Lower lobe of right lung (tissue), 2 donors: ENCODE measurements at places on chromosomes 2 and 18. TPM values are rescaled to one million over a fixed set of nuclear protein-coding genes. Genes with fewer than 3 reads are reported as not detected.

- H3K27me3 ChIP-seq = no peaks in the 10 kb centered on the region
- peak overlapping the region; percentile 25 for H3K27ac ChIP-seq
- DNase-seq = no peak
- no peak overlapping the region for H3K4me3 ChIP-seq
- peaks cover 83% of the 10 kb centered on the region for H3K4me1 ChIP-seq
- H3K36me3 ChIP-seq = peaks cover 6% of the 10 kb centered on the region
Measured at GRCh38 chr2:74851191-74851566, 17.3 kb downstream of the HK2 start.

DNA sequence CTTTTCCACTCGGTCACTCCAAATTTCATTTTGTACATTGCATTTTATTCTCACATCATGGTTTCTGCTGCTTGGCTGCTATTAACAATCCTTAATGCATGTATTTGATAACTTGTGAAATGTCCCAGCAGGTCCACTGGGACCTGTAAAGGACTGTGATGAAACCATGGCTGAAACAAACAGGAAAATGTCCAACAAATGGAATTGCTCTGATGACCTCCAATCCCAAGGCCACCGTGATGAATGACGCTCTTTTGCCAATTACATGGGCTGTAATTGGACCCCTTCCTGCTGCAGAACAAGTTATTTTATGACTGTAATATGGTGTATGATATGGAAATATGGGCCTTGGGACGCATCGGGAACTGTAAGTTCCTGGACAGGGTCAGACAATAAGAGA is 224.2 kb upstream of the CXCR4 start:
- no peak overlapping the region for H3K4me3 ChIP-seq
- no peak overlapping the region for H3K27ac ChIP-seq
- H3K27me3 ChIP-seq = no peaks in the 10 kb centered on the region
- no peaks in the 10 kb centered on the region for H3K4me1 ChIP-seq
- DNase-seq = no peak
- H3K36me3 ChIP-seq = no peaks in the 10 kb centered on the region

Gene CNGA3
- total RNA-seq = 0.18 TPM

GRCh38 chr2:117957616-117958015 is 56.3 kb downstream of the CCDC93 start:
- no peak overlapping the region for H3K4me3 ChIP-seq
- H3K36me3 ChIP-seq = peaks cover 84% of the 10 kb centered on the region
- H3K27me3 ChIP-seq = no peaks in the 10 kb centered on the region
- peaks cover 14% of the 10 kb centered on the region for H3K4me1 ChIP-seq

GRCh38 chr2:152446213-152446612 is 111.2 kb downstream of the FMNL2 start:
- no peak for DNase-seq
- H3K4me1 ChIP-seq = peaks cover 28% of the 10 kb centered on the region
- no peak overlapping the region for H3K4me3 ChIP-seq
- H3K27ac ChIP-seq = no peak overlapping the region

GRCh38 chr18:74142252-74142651 is 5.4 kb downstream of the FBXO15 start:
- no peaks in the 10 kb centered on the region for H3K36me3 ChIP-seq
- DNase-seq = no peak
- H3K27ac ChIP-seq = no peak overlapping the region
- no peaks in the 10 kb centered on the region for H3K27me3 ChIP-seq
- no peak overlapping the region for H3K4me3 ChIP-seq
- H3K4me1 ChIP-seq = peaks cover 6% of the 10 kb centered on the region

- no peaks in the 10 kb centered on the region for H3K27me3 ChIP-seq
- H3K4me3 ChIP-seq = no peak overlapping the region
- H3K27ac ChIP-seq = no peak overlapping the region
- no peaks in the 10 kb centered on the region for H3K4me1 ChIP-seq
Measured at GRCh38 chr2:76569819-76570218, 859.1 kb upstream of the GCFC2 start.

GRCh38 chr2:136282251-136282650 is 164.3 kb upstream of the CXCR4 start:
- H3K27me3 ChIP-seq = no peaks in the 10 kb centered on the region
- H3K27ac ChIP-seq = no peak overlapping the region
- DNase-seq = no peak
- H3K36me3 ChIP-seq = no peaks in the 10 kb centered on the region
- H3K4me1 ChIP-seq = no peaks in the 10 kb centered on the region

- no peak overlapping the region for H3K4me3 ChIP-seq
- no peaks in the 10 kb centered on the region for H3K27me3 ChIP-seq
- H3K4me1 ChIP-seq = no peaks in the 10 kb centered on the region
Measured at GRCh38 chr2:157488877-157489276, 45.0 kb upstream of the CYTIP start.

DNA sequence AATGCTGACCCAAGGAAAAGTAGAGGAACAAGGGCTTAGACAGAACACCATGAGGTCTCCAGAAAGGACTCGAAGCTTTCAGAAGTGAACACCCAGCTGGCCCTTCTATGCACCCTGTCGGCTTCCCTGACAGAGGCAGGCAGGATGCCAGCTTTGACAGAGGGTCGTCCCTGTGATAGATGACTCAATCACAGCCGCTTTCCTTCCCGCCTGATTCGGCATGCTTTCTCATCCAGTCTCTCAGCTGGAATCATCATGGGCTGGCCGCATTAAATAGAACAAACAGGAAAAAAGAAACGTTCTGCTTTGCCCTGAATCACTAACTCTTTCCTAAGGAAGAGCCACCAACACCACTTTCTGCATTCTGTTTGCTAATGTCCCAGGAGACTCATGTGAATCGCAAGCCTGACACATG is 140.3 kb upstream of the RAB12 start:
- no peaks in the 10 kb centered on the region for H3K27me3 ChIP-seq
- H3K36me3 ChIP-seq = no peaks in the 10 kb centered on the region
- no peak overlapping the region for H3K27ac ChIP-seq
- H3K4me1 ChIP-seq = peaks cover 17% of the 10 kb centered on the region

- DNase-seq = no peak
- H3K4me3 ChIP-seq = no peak overlapping the region
- no peaks in the 10 kb centered on the region for H3K27me3 ChIP-seq
- H3K27ac ChIP-seq = no peak overlapping the region
- no peaks in the 10 kb centered on the region for H3K36me3 ChIP-seq
Measured at GRCh38 chr2:30780776-30781330, 26.4 kb downstream of the CAPN13 start.

- H3K27ac ChIP-seq = no peak overlapping the region
- H3K4me3 ChIP-seq = no peak overlapping the region
- H3K27me3 ChIP-seq = no peaks in the 10 kb centered on the region
- DNase-seq = no peak
- no peaks in the 10 kb centered on the region for H3K36me3 ChIP-seq
- no peaks in the 10 kb centered on the region for H3K4me1 ChIP-seq
Measured at GRCh38 chr2:18123211-18123570, 244.7 kb downstream of the KCNS3 start.

Gene TPO
- total RNA-seq = 0.21 TPM

GRCh38 chr2:236904389-236905263 is 181.1 kb upstream of the COPS8 start:
- DNase-seq = no peak
- no peak overlapping the region for H3K27ac ChIP-seq
- no peaks in the 10 kb centered on the region for H3K4me1 ChIP-seq
- H3K4me3 ChIP-seq = no peak overlapping the region
- no peaks in the 10 kb centered on the region for H3K27me3 ChIP-seq

DNA sequence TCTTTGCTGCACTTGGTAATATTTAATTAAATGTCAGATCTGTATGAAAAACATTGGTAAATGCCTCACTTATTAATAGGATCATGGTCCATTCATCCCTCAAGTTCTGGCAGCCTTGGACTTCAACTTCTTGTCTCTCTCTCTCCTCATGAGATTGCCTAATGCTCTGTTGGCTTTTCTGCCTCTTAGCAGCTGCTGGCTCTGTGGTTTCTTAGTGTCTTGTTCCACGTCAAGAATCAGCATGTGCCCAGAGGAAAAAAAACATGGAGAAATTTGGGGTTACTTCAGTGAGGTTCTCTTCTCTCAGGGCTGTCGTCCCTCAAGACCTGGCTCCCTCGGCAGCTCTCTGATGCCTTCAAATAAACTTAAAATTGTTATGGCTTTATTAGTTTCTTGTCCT is 75.4 kb downstream of the TAF4B start:
- no peaks in the 10 kb centered on the region for H3K27me3 ChIP-seq
- H3K36me3 ChIP-seq = no peaks in the 10 kb centered on the region
- H3K4me1 ChIP-seq = no peaks in the 10 kb centered on the region
- no peak overlapping the region for H3K27ac ChIP-seq

GRCh38 chr18:44323125-44323524 is 357.6 kb upstream of the SETBP1 start:
- H3K27ac ChIP-seq = no peak overlapping the region
- H3K27me3 ChIP-seq = no peaks in the 10 kb centered on the region
- no peak for DNase-seq

- no peaks in the 10 kb centered on the region for H3K36me3 ChIP-seq
- DNase-seq = no peak
- no peaks in the 10 kb centered on the region for H3K27me3 ChIP-seq
- H3K4me3 ChIP-seq = no peak overlapping the region
Measured at GRCh38 chr2:193837111-193837738, 1642.5 kb upstream of the TMEFF2 start.

Gene SLC30A3
- total RNA-seq = 0.80 TPM

GRCh38 chr2:43202289-43202688 is 24.1 kb downstream of the ZFP36L2 start:
- no peaks in the 10 kb centered on the region for H3K27me3 ChIP-seq
- H3K36me3 ChIP-seq = no peaks in the 10 kb centered on the region
- H3K4me3 ChIP-seq = no peak overlapping the region
- H3K27ac ChIP-seq = no peak overlapping the region

DNA sequence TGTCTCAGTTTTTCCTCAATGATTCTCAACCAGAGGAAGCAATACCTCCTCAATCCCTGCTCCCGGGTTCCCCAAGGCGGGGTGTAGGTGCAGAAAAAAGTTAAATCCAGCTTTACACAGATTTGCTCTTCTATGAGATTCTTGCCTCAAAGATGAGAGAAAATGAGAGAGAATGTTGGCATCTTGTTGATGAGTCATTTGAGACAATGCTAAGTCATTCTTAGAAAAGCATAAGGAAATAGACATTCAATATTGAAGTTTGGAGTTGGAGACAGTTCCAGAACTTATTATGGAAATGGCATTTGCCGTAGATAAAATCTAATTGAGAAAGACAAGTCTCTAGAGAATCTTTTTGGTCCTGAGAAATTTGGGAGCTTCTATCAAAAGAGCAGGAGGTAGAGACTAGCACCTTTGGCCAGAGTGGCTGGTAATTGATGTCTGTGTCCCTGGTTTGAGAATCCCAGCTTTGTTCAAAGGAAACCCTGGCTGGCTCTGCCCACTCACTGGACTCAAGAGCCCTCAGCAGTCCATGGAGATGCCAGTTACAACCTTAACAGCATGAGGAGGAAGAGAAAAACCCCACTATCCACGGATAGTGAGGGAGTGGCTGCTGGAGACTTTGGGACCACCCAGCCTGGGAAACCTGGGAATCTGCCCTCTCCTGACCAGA is 181.2 kb downstream of the FAM124B start:
- no peak for DNase-seq
- no peak overlapping the region for H3K27ac ChIP-seq
- no peak overlapping the region for H3K4me3 ChIP-seq

- peaks cover 98% of the 10 kb centered on the region for H3K4me1 ChIP-seq
- peak overlapping the region; percentile 78 for H3K27ac ChIP-seq
- H3K27me3 ChIP-seq = no peaks in the 10 kb centered on the region
- H3K36me3 ChIP-seq = no peaks in the 10 kb centered on the region
- H3K4me3 ChIP-seq = no peak overlapping the region
Measured at GRCh38 chr2:177241711-177242120, 22.8 kb downstream of the NFE2L2 start.

- H3K4me1 ChIP-seq = no peaks in the 10 kb centered on the region
- DNase-seq = no peak
- no peak overlapping the region for H3K4me3 ChIP-seq
Measured at GRCh38 chr18:31884020-31884419, 58.9 kb downstream of the TRAPPC8 start.

DNA sequence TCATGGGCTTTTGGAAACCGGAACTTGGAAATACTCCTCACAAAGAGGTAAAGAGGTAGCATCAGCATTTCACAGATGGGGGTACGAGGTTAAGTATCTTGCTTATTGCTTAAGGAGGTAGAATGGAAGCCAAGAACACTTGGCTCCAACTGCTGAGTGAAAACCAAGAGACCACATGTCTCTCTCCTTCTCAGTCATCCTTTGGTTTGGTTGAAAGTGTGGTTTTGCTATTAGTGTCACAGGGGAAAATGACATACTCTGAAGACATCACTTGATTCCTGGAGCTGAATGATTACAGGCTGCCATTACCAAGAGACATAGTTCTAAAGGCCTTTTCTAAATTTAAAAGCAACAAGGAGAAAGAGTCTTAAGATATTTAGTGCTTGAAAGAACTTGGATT is 41.5 kb downstream of the ANTXR1 start:
- no peaks in the 10 kb centered on the region for H3K27me3 ChIP-seq
- H3K36me3 ChIP-seq = no peaks in the 10 kb centered on the region
- no peak overlapping the region for H3K4me3 ChIP-seq
- H3K4me1 ChIP-seq = peaks cover 14% of the 10 kb centered on the region
- no peak for DNase-seq

Gene FAHD2A
- total RNA-seq = 19.4 TPM

DNA sequence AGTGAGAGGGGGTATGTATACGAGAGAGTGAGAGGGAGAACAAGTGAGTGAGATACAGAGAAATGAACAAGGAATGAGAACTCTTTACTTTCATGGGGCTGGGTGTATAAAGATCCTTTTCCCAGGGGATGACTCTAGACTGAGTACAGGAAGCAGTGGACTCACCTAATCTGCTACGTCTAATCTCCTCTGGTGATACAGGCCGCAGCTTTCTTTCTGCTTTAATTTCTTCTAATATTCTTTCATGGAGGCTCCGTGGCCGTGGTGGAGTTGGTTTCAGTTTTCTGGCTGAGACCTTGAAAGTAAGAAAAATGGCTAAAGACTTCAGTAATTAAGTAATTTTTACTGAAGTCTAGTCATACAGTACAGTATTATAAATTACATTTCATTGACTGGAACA is 85.2 kb downstream of the PRELID3A start:
- H3K36me3 ChIP-seq = peaks cover 36% of the 10 kb centered on the region
- no peak overlapping the region for H3K4me3 ChIP-seq
- H3K27ac ChIP-seq = no peak overlapping the region
- H3K27me3 ChIP-seq = no peaks in the 10 kb centered on the region

Gene DSEL
- total RNA-seq = 11.1 TPM

Gene FIGN
- total RNA-seq = 5.8 TPM

GRCh38 chr2:160891353-160891740 is 268.9 kb upstream of the TANK start:
- no peak overlapping the region for H3K4me3 ChIP-seq
- H3K4me1 ChIP-seq = no peaks in the 10 kb centered on the region
- H3K27me3 ChIP-seq = no peaks in the 10 kb centered on the region
- no peak for DNase-seq
- no peaks in the 10 kb centered on the region for H3K36me3 ChIP-seq
- H3K27ac ChIP-seq = no peak overlapping the region

- no peaks in the 10 kb centered on the region for H3K4me1 ChIP-seq
- H3K27ac ChIP-seq = no peak overlapping the region
- no peak for DNase-seq
Measured at GRCh38 chr18:8416212-8417019, 192.8 kb upstream of the RAB12 start.

Gene ATP6V1C2
- 1.7 TPM for total RNA-seq

Gene DGKD
- 69.3 TPM for total RNA-seq

Gene TBR1
- total RNA-seq = not detected
